ENCODE measurements at places on chromosomes 16 and 17.

- no peak for DNase-seq
Measured at GRCh38 chr17:61411261-61412142, 11.9 kb downstream of the TBX2 start.

DNA sequence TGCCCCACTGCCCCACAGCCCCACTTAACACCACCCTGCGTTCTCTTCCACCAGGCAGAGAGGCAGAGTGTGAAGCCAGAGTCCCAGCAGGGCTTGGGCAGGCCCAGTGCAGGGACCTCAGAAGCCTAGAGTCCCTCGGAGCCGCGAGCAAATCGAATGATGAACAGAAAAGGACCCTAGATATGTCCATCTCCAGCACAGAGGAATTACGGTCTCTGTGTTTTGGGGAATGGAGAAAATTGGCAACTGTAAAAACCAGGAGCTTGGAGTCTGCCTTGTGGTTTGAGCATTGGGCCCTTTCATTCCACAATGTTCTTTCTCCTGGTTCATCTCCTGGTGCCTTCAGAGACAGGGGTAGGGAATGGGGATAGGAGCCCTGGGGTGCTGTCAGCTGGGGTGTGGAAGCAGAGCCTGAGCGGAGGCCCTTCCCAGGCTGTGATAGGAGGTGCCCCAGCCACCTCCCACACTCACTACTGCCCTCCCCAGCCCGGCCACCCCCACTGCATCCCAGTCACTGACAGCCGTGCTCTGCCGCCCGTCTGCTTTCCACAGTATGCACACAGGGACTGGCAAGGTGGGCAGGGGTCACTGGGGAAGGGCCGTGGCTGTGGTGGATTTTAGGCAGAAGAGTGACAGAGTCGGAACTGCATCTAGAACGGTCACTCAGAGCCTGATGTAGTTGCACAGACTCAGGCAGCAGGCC is 26.7 kb downstream of the TBX4 start:
- no peak for DNase-seq

GRCh38 chr16:26155221-26155620 is 463.5 kb downstream of the HS3ST4 start:
- no peak for DNase-seq

GRCh38 chr17:65987988-65988387 is 203.9 kb downstream of the CEP112 start:
- no peak for DNase-seq

DNA sequence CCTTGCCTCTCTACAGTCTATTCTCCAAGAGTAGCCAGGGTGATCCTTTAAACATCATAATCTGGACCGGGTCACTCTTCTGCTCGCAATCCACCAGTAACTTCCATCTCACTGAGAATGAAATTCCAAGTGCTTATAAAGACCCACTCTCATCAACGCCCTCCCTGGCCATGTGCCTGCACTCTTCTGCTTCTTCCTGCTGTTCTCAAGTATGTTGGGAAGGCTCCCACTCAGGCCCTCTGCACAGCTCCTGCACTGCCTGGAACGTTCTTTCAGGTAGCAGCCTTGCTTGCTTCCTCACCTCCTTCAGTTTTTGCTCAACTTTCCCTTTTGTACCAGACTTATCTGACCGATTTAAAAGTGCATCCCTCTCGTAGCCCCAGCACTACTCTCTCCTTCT is 44.4 kb downstream of the BRD7 start:
- DNase-seq: no peak

GRCh38 chr16:88602091-88602490 is 31.9 kb downstream of the ZC3H18 start:
- DNase-seq: no peak

DNA sequence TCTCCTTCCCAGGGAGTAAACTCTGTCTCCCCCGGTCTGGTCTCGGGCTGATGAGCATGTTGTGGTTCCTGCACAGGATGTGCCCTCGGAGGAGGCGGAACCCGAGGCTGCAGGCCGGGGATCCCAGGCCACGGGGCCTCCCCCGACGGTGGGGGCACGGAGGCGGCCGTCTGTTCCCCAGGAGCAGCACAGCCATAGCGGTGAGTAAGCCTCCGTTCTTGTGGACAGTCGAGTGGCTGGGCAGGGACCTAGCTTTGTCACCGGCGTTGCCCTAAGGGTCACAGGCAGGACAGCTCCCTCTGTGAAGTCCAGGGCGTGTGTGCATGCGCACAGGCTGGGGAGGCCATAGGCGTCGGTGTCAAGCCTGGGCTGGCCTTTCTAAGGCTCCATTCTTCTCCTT is 3.5 kb downstream of the ZNF213 start:
- DNase-seq: no peak

DNA sequence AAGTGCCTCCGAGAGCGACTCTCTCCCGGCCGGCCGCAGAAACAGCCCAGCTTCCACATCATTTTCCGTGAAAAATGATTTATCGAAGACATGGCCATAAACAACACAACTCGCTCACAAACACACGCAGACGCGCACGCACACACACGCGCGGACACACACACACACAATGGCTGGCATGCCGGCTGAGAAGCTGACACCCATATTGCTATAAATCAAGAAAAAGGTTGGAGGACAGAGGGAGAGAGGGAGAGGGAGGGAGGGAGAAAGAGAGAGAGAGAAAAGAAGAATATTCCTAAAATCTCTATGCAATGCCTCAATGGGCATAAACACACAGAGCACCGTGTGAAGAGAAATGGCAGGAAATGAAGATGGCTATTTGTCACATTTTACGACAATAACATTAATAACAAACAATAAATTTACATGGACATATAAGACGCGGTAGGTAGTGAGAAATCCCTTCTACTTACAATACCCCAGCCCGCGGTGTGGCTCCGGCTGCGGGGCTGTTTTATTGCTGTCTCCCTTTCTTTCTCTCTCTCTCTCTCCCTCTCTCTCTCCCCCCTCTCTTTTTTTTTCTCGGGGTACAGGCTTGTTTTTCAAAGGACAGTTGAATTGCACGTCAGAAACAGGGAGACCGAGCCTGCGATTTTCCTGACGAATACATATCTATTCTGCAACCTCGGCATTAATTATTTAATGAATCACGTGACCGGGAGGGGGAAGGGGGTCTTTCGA is 9.5 kb downstream of the HOXB4 start:
- DNase-seq: no peak

DNA sequence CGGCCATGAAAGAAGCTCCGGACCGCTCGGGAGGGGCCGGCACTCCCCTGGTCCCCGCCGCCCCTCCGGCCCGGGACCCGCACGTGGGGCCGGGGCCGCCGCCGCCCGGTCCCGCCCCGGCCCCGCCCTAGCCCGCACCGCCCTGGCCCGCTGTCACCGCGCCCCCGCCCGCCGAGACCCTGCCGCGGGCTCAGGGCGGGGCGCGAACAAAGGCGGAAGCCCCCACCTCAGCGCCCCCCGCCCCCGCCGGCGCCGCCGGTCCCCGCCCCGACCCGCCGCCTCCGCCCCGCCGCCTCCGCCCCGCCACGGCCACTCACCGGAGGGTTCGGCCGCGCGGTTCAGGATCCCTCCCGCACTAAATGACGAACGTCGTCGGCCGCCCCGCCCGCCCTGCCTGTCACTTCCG is at the start of gene ARHGDIA:
Gene ARHGDIA, minus strand, starts transcription at position 357 of the 406 bp plus-strand sequence. CDS start 1,407 bp downstream, outside the sequence.
- DNase-seq: no peak
